Stimulated activated CD8-positive, alpha-beta memory T cell treated with anti-CD3 and anti-CD28 coated beads, Interleukin-7, amount 100 ng/mL, for 48 hours (primary cell): ENCODE measurements at places on chromosomes 12 and 14.

- peak; percentile 12 for DNase-seq
These were observed 3.2 kb upstream of the MIA2 start for GRCh38 chr14:39230416-39231035.

GRCh38 chr14:89630101-89630829 lies 213.2 kb upstream of the FOXN3 start:
- DNase-seq: no peak

GRCh38 chr12:112133418-112133817 lies 8.1 kb downstream of the TRAFD1 start:
- no peak for DNase-seq

GRCh38 chr14:75283833-75284563 lies 5.4 kb downstream of the FOS start:
- DNase-seq: no peak

GRCh38 chr12:82959821-82960220 lies 273.1 kb downstream of the TMTC2 start:
- DNase-seq: no peak

DNA sequence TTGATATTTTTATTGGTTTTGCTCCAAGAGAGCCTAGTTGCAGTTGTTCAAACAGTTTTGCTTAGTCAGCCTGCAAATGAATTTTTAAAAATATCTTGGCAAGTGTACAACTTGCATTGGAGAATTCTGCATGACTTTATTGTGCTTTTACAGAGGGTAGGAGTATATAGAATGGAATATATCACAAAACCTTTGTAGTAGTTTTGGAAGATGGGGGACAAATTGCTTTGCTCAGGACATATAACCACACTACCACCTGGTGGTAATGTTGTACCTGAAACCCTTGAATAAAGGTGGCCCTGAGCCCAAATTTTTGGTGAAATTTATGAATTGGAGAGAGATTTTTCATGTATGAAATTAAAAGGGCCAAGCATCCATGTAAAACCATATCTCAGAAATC lies 645.2 kb downstream of the MED13L start:
- DNase-seq: no peak
